Smooth muscle cell of trachea (primary cell): ENCODE measurements at places on chromosomes 1 and 21. TPM values are rescaled to one million over a fixed set of nuclear protein-coding genes. Genes with fewer than 3 reads are reported as not detected.

The COL16A1 gene
- total RNA-seq, result 80.1 and 116 TPM in 2 replicates

The MYBPH gene
- total RNA-seq, result 0.15 and 2.2 TPM in 2 replicates

The ACKR1 gene
- total RNA-seq, result not detected in 2 replicates

The FOXE3 gene
- total RNA-seq, result not detected in 2 replicates

The FMO3 gene
- 5.1 and 15.6 TPM in 2 replicates for total RNA-seq

The RNF186 gene
- not detected in 2 replicates for total RNA-seq

The NTNG1 gene
- 5.0 and 11.6 TPM in 2 replicates for total RNA-seq

The KCNJ10 gene
- under 0.01 TPM in 1 of 2 replicates, not detected in the other for total RNA-seq

The VN1R5 gene
- not detected in 2 replicates for total RNA-seq

The COL24A1 gene
- total RNA-seq, result 0.83 and 0.87 TPM in 2 replicates

The PAX7 gene
- not detected in 2 replicates for total RNA-seq

The RGS8 gene
- under 0.01 TPM in 1 of 2 replicates, not detected in the other for total RNA-seq

The HAO2 gene
- total RNA-seq, result not detected in 2 replicates

The MX2 gene
- total RNA-seq, result 1.8 and 3.6 TPM in 2 replicates

The OLIG2 gene
- not detected in 2 replicates for total RNA-seq

The KRTAP6-3 gene
- not detected in 2 replicates for total RNA-seq

The SPATA6 gene
- 5.8 and 8.9 TPM in 2 replicates for total RNA-seq

The HOOK1 gene
- under 0.01 TPM in 1 of 2 replicates, not detected in the other for total RNA-seq

The PLCH2 gene
- under 0.01 and 0.15 TPM in 2 replicates for total RNA-seq

The LRRC39 gene
- total RNA-seq, result 0.33 and 0.73 TPM in 2 replicates

The RORC gene
- under 0.01 and 0.15 TPM in 2 replicates for total RNA-seq

The BATF3 gene
- 1.2 and 3.1 TPM in 2 replicates for total RNA-seq

The PDE4B gene
- 13.7 and 15.3 TPM in 2 replicates for total RNA-seq

The SYDE2 gene
- total RNA-seq, result 4.9 and 5.6 TPM in 2 replicates

The PCAT6 gene
- 1.3 TPM in 1 of 2 replicates, not detected in the other for total RNA-seq

The ASCL5 gene
- total RNA-seq, result not detected in 2 replicates

The HES4 gene
- 0.15 and 4.3 TPM in 2 replicates for total RNA-seq

The SOX13 gene
- total RNA-seq, result 2.6 and 3.8 TPM in 2 replicates

The DNAJC28 gene
- total RNA-seq, result 1.3 and 3.2 TPM in 2 replicates

The MAN1C1 gene
- total RNA-seq, result 4.7 and 12.1 TPM in 2 replicates

The DIO1 gene
- total RNA-seq, result under 0.01 TPM in 1 of 2 replicates, not detected in the other

The TIPRL gene
- total RNA-seq, result 30.1 and 46.0 TPM in 2 replicates

The ITGB2 gene
- not detected in 2 replicates for total RNA-seq

The RHEX gene
- not detected in 2 replicates for total RNA-seq

The KRTAP12-2 gene
- total RNA-seq, result not detected in 2 replicates

The PLA2G2F gene
- total RNA-seq, result not detected in 2 replicates

The CHRM3 gene
- total RNA-seq, result under 0.01 TPM in 2 replicates

The SMIM34 gene
- not detected in 2 replicates for total RNA-seq

The SGIP1 gene
- 26.5 and 34.6 TPM in 2 replicates for total RNA-seq

The NR5A2 gene
- 0.15 TPM in 1 of 2 replicates, not detected in the other for total RNA-seq

The LIPI gene
- total RNA-seq, result not detected in 2 replicates

The HSF2BP gene
- 1.2 and 1.6 TPM in 2 replicates for total RNA-seq

The CFAP74 gene
- total RNA-seq, result not detected in 2 replicates

The BCAN gene
- not detected in 2 replicates for total RNA-seq

The BEND5 gene
- total RNA-seq, result 0.17 TPM in 1 of 2 replicates, not detected in the other

The CFHR2 gene
- not detected in 2 replicates for total RNA-seq

The GBP6 gene
- under 0.01 and 0.15 TPM in 2 replicates for total RNA-seq

The C1orf74 gene
- 3.3 and 4.4 TPM in 2 replicates for total RNA-seq

The NKAIN1 gene
- 0.33 TPM in 1 of 2 replicates, not detected in the other for total RNA-seq

The UTS2 gene
- total RNA-seq, result not detected in 2 replicates

The HES2 gene
- total RNA-seq, result 0.15 and 1.3 TPM in 2 replicates
